AG04449 (cell line): ENCODE measurements at places on chromosomes 12 and 14.

DNA sequence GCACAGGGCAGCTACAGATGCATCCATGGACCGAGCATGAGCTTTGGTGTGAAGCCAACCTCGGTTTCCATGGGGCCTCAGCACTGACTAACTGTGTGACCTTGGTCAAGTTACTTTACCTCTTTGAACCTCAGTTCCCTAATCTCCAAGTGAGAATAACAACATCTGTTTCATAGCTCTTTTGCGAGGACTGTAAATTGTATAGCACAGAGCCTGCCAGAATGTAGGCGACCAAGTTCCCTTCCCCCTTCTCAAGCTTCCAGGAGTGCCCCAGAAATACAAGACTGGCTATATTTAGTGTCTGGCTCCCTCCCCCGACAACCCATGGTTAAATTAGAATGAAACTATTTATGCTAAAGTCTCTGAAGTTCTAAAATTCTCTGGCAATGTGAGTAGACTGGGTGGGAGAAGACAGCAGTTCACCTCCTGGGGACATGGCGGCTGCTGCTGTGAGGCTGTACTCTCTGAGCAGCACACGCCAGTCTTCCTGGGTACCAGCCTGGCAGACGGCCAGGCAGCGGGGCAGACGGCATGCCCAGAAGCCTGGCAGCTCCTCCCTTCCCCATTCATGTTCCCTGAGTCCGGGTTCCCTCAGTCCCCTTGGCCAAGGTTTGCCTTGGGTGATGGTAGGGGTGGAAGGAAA is 22.0 kb upstream of the TMED10 start:
- no peak for DNase-seq

DNA sequence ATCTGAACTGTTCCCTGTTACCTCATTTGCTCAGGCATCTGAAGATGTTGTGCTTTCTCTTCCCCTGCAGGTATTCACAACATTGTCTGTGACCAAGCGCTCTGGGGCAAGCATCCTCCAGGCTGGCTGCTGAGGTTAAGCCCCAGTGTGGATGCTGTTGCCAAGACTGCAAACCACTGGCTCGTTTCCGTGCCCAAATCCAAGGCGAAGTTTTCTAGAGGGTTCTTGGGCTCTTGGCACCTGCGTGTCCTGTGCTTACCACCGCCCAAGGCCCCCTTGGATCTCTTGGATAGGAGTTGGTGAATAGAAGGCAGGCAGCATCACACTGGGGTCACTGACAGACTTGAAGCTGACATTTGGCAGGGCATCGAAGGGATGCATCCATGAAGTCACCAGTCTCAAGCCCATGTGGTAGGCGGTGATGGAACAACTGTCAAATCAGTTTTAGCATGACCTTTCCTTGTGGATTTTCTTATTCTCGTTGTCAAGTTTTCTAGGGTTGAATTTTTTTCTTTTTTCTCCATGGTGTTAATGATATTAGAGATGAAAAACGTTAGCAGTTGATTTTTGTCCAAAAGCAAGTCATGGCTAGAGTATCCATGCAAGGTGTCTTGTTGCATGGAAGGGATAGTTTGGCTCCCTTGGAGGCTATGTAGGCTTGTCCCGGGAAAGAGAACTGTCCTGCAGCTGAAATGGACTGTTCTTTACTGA is 44.9 kb downstream of the EID3 start:
- no peak for DNase-seq

DNA sequence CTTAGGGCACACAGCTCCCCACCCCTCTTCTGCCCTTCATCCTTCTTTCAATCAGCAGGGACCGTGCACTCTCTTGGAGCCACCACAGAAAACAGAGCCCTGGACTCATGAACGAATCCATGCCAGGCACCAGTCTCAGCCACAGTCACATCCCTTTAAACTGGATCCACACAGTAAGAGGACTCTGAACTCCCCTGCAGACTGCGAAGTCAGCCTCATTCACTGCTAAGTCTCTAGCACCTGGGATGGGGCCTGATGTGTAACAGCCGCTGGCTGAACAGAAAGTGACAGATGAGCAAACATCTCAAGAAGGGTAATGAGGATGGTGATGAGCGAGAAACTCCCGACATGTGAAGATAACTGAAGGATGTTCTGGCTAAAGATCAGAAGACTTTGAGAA is 45.8 kb upstream of the IQSEC3 start:
- no peak for DNase-seq

GRCh38 chr14:74858022-74858421 is 17.9 kb downstream of the PROX2 start:
- DNase-seq = no peak

DNA sequence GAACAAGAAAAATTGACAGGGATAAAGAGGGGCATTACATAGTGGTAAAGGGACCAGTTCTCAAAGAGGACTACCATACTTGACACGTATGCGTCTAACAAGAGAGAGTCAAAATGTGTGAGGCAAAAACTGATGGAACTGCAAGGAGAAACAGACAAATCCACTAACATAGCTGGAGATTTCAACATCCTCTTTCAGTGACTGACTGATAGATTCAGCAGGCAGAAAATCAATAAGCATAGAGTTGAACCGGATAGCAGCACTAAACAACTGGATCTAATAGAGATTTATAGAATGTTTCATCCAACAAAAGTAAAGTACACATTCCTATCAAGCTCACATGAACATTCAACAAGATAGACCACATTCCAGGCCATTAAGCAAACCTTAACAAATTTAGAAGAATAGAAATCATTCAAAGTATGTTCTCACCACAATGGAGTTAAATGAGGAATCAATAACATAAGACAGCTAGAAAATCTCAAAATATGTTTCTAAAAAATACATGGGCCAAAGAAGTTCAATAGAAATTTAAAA is 16.1 kb upstream of the CRACR2A start:
- no peak for DNase-seq

DNA sequence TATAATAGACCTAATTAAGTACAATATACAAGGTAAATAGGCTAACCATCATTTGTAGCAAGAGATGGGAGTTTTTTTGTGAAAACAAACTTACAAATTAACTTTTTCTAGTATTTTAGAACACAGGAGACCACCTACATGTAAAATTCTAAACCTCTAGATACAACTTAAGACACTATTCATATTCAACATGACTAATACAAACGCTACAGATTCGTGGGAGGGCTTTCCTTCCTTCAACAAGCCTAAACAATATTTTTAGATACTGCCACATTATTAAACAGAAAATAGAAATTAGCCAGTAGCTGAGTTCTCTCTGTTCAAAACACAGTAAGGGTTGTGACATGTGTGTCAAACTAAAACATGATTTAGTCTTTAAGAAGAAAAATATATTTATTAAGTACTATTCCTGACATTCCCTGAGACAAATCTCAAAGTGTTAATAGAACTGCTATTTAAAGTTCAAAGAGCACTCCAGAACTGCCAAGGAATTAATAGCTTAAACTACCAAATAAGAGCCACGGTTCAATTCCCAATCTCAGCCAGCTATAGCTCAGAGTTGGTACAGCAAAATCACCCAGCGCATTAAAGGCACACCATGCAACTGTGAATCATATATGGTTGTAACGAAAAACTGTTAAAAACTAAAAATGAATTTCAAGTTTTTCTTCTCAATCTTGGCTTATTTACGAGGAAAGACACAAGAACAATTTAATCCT is 10.7 kb downstream of the MED13L start:
- DNase-seq = no peak

- no peak for DNase-seq
Measured at GRCh38 chr12:46921764-46922133, 96.0 kb upstream of the SLC38A4 start.
